ENCODE measurements at places on chromosomes 13 and 19.

- DNase-seq: no peak
Observed at GRCh38 chr13:38662362-38662761, 24.5 kb upstream of the FREM2 start.

DNA sequence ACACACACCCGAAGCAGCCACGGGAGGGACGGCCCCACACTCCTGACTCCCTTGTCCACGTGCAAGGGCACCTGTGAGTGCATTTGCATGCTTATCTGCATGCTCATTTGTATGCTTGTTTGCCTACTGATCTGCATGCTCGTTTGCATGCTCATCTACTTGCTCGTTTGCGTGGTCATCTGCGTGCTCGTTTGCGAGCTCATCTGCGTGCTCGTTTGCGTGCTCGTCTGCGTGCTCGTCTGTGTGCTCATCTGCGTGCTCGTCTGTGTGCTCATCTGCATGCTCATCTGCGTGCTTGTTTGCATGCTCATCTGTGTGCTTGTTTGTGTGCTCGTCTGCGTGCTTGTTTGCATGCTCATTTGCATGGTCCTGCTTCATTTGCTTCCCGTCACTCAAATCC lies 23.8 kb downstream of the SHC2 start:
- no peak for DNase-seq

GRCh38 chr13:32443111-32443510 lies 15.2 kb upstream of the N4BP2L1 start:
- no peak for DNase-seq

DNA sequence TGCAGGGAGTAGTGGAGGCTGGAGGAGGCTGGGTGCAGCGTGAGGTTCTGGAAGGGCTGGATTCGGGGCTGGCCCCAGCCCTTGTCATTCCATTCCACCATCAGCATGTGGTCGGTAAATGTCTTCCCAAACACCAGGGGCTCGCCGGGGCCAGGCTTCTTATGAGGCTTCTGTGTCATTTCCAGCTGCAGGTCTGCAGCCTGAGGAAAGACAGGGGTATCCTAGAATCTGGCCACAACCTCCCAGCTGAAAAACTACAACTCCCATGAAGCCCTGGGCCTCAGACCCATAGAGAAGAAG lies 4.4 kb downstream of the BCAT2 start:
- DNase-seq: no peak

GRCh38 chr19:10284960-10285278 lies 1.8 kb upstream of the ICAM4 start:
- DNase-seq: no peak

All from NCI-H2081 treated with DMSO at 0.1 percent for 48 hours (cell line).